Tracheal epithelial cell (primary cell): ENCODE measurements at places on chromosomes 3 and 15. TPM values are rescaled to one million over a fixed set of nuclear protein-coding genes. Genes with fewer than 3 reads are reported as not detected.

The SHISA5 gene
- total RNA-seq: 86.5 and 110 TPM in 2 replicates

The CCR3 gene
- total RNA-seq: not detected in 2 replicates

The ALDH1A2 gene
- 0.64 and 2.7 TPM in 2 replicates for total RNA-seq

The CYP1A2 gene
- not detected in 2 replicates for total RNA-seq

The GOLGA8H gene
- not detected in 2 replicates for total RNA-seq

The RNF123 gene
- 17.1 and 19.0 TPM in 2 replicates for total RNA-seq

The OXNAD1 gene
- total RNA-seq: 11.8 and 21.7 TPM in 2 replicates

The FETUB gene
- total RNA-seq: not detected in 2 replicates

The ECE2 gene
- total RNA-seq: under 0.01 TPM in 1 of 2 replicates, not detected in the other

The HIGD2B gene
- not detected in 2 replicates for total RNA-seq

The GRM7 gene
- not detected in 2 replicates for total RNA-seq

The GPR156 gene
- total RNA-seq: 0.48 TPM in 1 of 2 replicates, not detected in the other

The C2CD4A gene
- 0.21 and 0.48 TPM in 2 replicates for total RNA-seq

The TM4SF18 gene
- total RNA-seq: 0.21 and 8.0 TPM in 2 replicates

The OXTR gene
- under 0.01 and 1.7 TPM in 2 replicates for total RNA-seq

The CPNE9 gene
- not detected in 2 replicates for total RNA-seq

The SYNM gene
- total RNA-seq: 0.21 and 0.24 TPM in 2 replicates

The TOPBP1 gene
- 16.2 and 19.8 TPM in 2 replicates for total RNA-seq

The IL20RB gene
- total RNA-seq: 86.8 and 233 TPM in 2 replicates

The GPR87 gene
- total RNA-seq: 57.6 and 83.1 TPM in 2 replicates

The TBC1D5 gene
- 87.5 and 113 TPM in 2 replicates for total RNA-seq

The DUOXA2 gene
- not detected in 2 replicates for total RNA-seq

The ANKRD34C gene
- not detected in 2 replicates for total RNA-seq

The BSN gene
- total RNA-seq: under 0.01 TPM in 1 of 2 replicates, not detected in the other

The SPSB4 gene
- under 0.01 TPM in 1 of 2 replicates, not detected in the other for total RNA-seq

The GATA2 gene
- total RNA-seq: under 0.01 TPM in 1 of 2 replicates, not detected in the other

The CCR5 gene
- total RNA-seq: not detected in 2 replicates

The CCRL2 gene
- total RNA-seq: 0.24 TPM in 1 of 2 replicates, not detected in the other
